NCI-H345 (cell line): ENCODE measurements at places on chromosomes 6 and 20.
A peak's percentile ranks its signal among the peaks of the same experiment; 100 is the strongest.

DNA sequence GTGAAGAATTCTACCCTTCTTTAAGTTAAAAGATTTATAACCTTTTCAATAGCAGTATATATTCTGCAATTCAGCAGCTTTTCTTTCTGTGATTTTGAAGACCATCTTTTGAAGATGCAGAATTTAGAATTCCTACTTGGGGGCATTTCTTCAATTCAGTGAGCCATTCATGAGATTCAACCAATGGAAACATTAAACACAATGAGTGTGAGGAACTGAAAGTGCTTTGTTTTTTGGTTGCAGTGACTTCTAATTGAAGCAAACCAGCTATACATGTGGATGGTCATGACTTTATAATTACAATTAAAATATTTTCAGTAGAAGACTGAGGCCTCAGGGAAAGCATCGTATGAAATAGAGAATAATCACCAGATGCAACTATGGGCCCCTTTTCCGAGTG, 108.3 kb downstream of the CARMIL1 start:
- no peak for DNase-seq

GRCh38 chr20:51966296-51966971, 164.1 kb upstream of the SALL4 start:
- peak; percentile 31 for DNase-seq

DNA sequence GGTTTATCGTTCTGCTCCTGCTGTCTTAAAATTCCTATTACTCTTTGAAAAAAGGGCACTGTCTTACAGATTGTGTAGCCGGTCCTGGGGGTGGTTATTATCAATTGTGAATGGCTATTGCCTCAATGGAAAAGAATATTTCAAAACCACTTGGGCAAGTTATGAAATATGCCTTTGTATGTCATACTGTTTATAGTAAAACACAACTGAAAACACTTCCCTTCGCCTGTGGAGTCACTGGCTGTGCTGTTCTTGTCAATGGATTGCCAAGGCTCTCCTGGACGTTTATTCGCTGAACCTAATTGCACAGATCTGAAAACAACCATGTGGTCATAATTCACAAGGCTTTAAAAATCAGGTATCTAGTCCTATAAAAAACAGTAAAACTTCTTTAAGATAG, 47.8 kb upstream of the TAGAP start:
- DNase-seq, result no peak

GRCh38 chr20:1535420-1536175, 21.9 kb downstream of the SIRPD start:
- no peak for DNase-seq

GRCh38 chr6:10320291-10320690, 94.6 kb downstream of the TFAP2A start:
- no peak for DNase-seq

DNA sequence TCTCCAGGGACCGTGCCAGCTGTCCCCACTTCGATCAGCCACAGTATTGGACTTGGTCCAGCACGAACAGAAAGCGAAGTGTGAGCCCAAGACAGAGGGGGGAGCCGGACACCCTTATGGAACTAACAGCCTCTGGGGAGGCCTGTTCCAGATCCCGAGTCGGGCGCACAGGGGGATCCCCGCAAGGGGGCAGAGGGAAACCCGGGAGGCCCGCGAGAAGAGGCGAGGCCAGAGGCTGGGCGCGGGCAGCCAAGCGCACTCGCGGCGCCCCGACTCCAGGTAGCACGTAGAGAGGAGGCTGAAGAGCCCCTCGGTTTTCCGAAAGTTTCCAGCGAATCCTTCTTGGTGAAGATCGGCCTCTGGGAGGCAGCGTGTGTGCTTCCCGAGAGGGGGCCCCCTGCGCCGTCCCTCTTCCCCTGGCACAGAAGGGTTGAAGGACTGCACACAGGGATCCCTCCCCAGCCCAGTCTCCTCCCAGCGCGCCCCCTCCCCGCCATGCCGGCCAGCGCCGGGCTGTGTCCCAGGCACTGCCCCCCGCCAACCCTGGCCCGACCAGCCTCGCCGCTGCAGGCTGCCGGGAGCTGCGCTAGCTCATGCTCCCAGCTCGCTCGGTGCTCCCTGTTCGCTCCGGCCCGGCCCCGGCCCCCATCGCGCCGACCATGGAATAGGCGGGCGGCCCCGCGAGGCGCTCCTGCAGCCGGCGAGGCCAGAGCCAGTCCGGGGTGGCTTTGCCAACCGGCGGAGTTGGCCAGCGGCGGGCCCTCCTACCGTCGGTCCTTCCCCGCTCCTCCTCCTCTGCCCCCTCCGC, 577 bp upstream of the SLC24A3 start:
- peak; percentile 68 for DNase-seq

- no peak for DNase-seq
Observed at GRCh38 chr6:74115674-74116073, 419.7 kb downstream of the CD109 start.

DNA sequence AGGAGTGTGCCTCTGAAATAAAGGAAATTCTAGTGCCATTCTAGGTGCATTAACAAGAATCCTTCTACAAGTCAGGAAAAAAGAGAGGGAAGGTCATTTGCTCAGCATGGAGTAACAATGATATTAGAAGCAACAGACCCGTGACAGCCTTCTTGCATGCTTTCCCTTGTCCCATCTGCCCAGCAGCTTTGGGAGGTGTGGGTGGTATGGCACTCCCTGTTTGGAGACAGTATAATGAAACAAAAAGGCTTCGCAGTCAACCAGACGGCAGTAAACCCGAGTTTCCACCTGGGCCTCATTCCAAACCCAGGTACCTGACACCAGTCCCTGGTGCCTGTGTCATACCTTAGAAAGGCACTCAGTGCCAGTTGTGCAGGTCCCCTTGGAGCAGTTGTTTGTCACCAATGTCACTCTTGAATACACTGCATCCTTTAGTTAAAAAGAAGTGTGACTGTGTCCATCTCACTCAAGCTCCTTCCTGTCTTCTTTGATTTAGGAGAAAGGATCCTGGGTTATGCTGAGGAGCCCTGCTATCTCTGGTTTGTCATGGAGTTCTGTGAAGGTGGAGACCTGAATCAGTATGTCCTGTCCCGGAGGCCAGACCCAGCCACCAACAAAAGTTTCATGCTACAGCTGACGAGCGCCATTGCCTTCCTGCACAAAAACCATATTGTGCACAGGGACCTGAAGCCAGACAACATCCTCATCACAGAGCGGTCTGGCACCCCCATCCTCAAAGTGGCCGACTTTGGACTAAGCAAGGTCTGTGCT, 14.7 kb downstream of the STK35 start:
- DNase-seq, result no peak

- DNase-seq, result peak; percentile 28
Observed at GRCh38 chr6:90286884-90287488, 9.7 kb downstream of the BACH2 start.

DNA sequence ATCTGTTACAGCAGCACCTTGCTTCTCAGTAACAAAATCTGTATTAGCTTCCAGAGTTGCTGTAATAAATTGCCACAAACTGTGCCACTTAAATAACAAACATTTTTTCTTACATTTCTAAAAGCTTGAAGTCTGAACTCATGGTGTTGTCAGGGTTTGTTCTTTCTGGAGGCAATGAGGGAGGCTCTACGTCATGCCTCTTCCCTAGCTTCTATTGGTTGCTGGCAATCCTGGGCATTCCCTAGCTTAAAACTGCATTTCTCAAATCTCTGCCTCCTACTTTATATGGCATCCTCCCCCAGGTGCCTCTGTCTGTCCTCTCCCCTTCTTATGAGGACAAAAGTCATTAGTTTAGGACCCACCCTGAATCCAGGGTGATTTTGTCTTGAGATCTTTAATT, 41.6 kb upstream of the TMEM244 start:
- no peak for DNase-seq

DNA sequence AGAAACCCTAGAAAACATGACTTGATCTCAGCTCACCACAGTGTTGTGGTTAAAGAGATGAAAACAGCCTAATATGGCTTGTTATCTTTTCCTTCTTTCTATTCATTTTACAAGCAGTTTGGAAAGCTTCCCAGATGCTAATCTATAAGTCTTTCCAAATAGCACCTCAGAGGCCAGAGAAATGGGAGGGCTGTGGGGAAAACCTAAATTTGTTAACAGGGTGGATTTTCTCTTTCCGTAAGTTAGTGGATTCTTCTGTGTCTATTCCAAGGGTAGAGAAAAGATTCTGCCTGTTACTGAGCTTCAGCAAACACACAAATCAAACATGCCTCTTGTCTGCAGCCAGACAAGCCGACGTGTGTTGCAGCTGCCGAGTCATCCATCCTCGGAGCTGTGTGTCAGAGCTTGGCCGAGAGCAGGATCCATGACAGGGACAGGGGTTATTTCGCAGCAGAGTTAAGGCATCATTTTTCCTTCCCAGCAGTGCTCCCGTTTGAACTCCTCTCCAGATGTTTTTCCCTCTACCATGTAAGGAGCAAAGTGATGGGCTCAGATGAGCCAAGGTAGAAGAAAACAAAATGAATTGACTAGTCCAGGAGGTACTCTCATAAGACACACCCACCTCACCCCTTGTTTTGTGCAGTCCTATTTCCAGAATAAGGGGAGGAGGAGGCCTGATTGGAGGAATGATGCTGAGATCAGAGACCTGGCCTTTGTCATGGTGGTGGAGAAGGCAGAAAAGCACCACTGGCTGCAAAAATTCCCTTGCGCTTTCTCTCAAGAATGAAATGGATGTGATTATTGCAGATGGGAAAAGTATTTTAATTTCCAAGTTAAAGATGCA, 560.0 kb downstream of the C6orf118 start:
- DNase-seq, result peak; percentile 21
